ENCODE measurements at places on chromosomes 7 and 10.
A peak's percentile ranks its signal among the peaks of the same experiment; 100 is the strongest.

- no peak overlapping the region for H3K4me3 ChIP-seq
- no peaks in the 10 kb centered on the region for H3K4me1 ChIP-seq
- DNase-seq, result no peak
- H3K27me3 ChIP-seq, result peaks cover 92% of the 10 kb centered on the region
- H3K36me3 ChIP-seq, result no peaks in the 10 kb centered on the region
These were observed 5.4 kb upstream of the UNCX start for GRCh38 chr7:1227071-1227804.

GRCh38 chr10:1762076-1762475 is 24.8 kb upstream of the ADARB2 start:
- H3K27me3 ChIP-seq, result no peaks in the 10 kb centered on the region
- no peak overlapping the region for H3K27ac ChIP-seq
- no peak overlapping the region for H3K4me3 ChIP-seq
- no peaks in the 10 kb centered on the region for H3K36me3 ChIP-seq
- DNase-seq, result no peak

DNA sequence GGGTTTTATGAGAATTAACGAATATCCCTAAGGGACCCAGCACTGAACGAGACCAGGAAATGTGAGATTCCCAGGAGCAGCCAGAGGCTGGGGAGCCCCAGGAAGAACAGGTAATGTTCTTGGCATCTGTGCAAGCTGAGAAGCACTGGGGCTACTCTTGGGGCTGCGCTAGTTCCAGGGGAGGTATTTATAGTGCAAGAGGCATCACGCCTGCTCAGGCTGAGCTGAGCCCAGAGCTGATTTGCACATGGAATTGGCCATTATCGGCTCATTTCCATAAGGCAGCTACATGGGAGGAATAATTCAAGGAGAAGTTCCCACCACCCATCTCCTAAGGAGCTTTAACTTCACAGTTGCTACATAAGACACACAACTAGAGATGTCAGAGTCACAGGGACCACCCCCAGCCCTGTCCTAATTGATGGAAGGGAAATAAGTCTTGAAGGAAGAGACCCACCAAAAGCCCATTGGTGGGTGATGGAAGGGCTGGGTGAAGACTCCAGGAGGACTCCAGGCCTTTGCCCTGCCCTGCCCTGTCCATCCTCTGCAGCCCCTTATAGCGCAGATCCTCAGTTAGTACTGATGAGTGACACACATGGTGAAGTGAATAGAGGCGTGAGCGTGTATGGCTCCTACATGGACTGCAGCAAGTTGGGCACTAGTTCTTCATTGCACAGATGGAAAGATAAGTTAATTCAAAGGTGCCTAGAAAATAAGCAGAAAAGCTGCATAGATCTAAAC is 178.9 kb downstream of the GRID1 start:
- no peak overlapping the region for H3K27ac ChIP-seq
- H3K27me3 ChIP-seq, result peaks cover 5% of the 10 kb centered on the region
- no peak overlapping the region for H3K4me3 ChIP-seq
- no peak for DNase-seq

- peaks cover 65% of the 10 kb centered on the region for H3K36me3 ChIP-seq
- peak overlapping the region; percentile 91 for H3K4me3 ChIP-seq
- no peaks in the 10 kb centered on the region for H3K27me3 ChIP-seq
These were observed 2.0 kb downstream of the INSIG1 start for GRCh38 chr7:155299535-155300202.

- no peaks in the 10 kb centered on the region for H3K36me3 ChIP-seq
- no peaks in the 10 kb centered on the region for H3K4me1 ChIP-seq
- no peak for DNase-seq
- no peaks in the 10 kb centered on the region for H3K27me3 ChIP-seq
- no peak overlapping the region for H3K27ac ChIP-seq
- no peak overlapping the region for H3K4me3 ChIP-seq
These were observed 34.1 kb upstream of the NPFFR1 start for GRCh38 chr10:70317943-70318318.

GRCh38 chr10:52387744-52388143 is 73.7 kb downstream of the DKK1 start:
- no peak overlapping the region for H3K4me3 ChIP-seq
- H3K27ac ChIP-seq, result peak overlapping the region; percentile 79
- no peaks in the 10 kb centered on the region for H3K36me3 ChIP-seq

GRCh38 chr10:98424295-98425254 is 9.6 kb upstream of the PYROXD2 start:
- no peaks in the 10 kb centered on the region for H3K27me3 ChIP-seq
- H3K4me1 ChIP-seq, result no peaks in the 10 kb centered on the region
- DNase-seq, result no peak
- H3K36me3 ChIP-seq, result no peaks in the 10 kb centered on the region

- no peak overlapping the region for H3K27ac ChIP-seq
- DNase-seq, result no peak
- no peaks in the 10 kb centered on the region for H3K27me3 ChIP-seq
- no peak overlapping the region for H3K4me3 ChIP-seq
- H3K36me3 ChIP-seq, result no peaks in the 10 kb centered on the region
- H3K4me1 ChIP-seq, result peaks cover under 1% of the 10 kb centered on the region
These were observed 59.9 kb upstream of the AQP1 start for GRCh38 chr7:30851651-30852307.

GRCh38 chr10:78199005-78199725 is 165.5 kb downstream of the RPS24 start:
- no peak overlapping the region for H3K4me3 ChIP-seq
- H3K27ac ChIP-seq, result no peak overlapping the region
- no peak for DNase-seq
- no peaks in the 10 kb centered on the region for H3K4me1 ChIP-seq
- H3K36me3 ChIP-seq, result no peaks in the 10 kb centered on the region

GRCh38 chr10:44982496-44982895 is 3.9 kb upstream of the DEPP1 start:
- peaks cover 43% of the 10 kb centered on the region for H3K4me1 ChIP-seq
- peak overlapping the region; percentile 91 for H3K27ac ChIP-seq
- no peak overlapping the region for H3K4me3 ChIP-seq
- DNase-seq, result no peak
- H3K36me3 ChIP-seq, result no peaks in the 10 kb centered on the region

- DNase-seq, result no peak
- no peak overlapping the region for H3K4me3 ChIP-seq
- H3K27me3 ChIP-seq, result no peaks in the 10 kb centered on the region
- H3K27ac ChIP-seq, result no peak overlapping the region
- no peaks in the 10 kb centered on the region for H3K36me3 ChIP-seq
These were observed 6.5 kb upstream of the PRKAR2B start for GRCh38 chr7:107037717-107038603.

DNA sequence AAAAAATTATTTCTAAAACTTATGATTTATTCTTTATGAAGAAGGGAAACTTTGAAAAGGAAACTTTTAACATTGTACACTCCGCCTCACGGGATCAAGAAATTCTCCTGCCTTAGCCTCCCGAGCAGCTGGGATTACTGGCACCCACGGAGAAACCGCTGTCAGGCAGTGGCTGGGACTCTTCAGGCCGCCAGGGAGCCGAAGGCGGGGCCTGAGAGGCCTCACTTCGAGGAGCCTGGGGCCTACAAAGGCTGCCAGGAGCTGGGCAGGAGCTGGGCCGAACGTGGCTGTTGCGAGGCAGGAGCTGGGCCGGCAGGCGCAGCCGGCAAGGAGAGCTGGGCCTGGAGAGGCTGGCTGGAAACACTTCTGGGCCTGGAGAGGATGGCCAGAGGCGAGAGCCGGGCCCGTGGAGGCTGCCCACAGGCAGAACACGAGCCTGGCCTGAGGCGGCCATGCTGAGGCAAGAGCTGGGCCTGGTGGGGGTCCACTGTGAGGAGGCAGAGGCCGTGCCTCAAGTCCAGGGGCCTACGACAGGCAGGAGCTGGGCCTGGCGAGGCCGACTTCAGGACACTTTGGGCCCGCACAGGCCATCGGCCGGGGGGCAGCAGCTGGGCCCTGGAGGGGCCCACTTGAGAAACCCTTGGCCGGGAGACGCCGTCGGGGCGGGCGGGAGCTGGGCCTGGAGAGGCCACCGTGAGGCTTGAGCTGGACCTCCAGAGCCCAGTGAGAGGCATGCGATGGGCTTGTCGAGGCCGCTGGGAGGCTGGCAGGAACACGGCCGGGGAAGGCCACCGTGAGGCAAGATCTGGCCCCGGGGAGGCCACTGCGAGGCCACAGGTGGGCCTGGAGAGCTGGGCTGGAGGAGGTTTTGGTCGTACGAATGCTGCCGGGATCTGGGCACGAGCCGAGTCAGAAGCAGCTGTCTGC is 23.7 kb downstream of the MDH2 start:
- peaks cover under 1% of the 10 kb centered on the region for H3K36me3 ChIP-seq
- DNase-seq, result no peak
- no peak overlapping the region for H3K27ac ChIP-seq
- no peaks in the 10 kb centered on the region for H3K4me1 ChIP-seq
- no peaks in the 10 kb centered on the region for H3K27me3 ChIP-seq

- no peaks in the 10 kb centered on the region for H3K36me3 ChIP-seq
- no peak overlapping the region for H3K27ac ChIP-seq
- DNase-seq, result no peak
- no peaks in the 10 kb centered on the region for H3K27me3 ChIP-seq
- no peaks in the 10 kb centered on the region for H3K4me1 ChIP-seq
- H3K4me3 ChIP-seq, result no peak overlapping the region
These were observed 20.6 kb downstream of the IMPDH1 start for GRCh38 chr7:128389085-128389617.

GRCh38 chr10:18418541-18419215 is 232.7 kb downstream of the NSUN6 start:
- no peaks in the 10 kb centered on the region for H3K36me3 ChIP-seq
- H3K4me1 ChIP-seq, result no peaks in the 10 kb centered on the region
- no peak for DNase-seq

DNA sequence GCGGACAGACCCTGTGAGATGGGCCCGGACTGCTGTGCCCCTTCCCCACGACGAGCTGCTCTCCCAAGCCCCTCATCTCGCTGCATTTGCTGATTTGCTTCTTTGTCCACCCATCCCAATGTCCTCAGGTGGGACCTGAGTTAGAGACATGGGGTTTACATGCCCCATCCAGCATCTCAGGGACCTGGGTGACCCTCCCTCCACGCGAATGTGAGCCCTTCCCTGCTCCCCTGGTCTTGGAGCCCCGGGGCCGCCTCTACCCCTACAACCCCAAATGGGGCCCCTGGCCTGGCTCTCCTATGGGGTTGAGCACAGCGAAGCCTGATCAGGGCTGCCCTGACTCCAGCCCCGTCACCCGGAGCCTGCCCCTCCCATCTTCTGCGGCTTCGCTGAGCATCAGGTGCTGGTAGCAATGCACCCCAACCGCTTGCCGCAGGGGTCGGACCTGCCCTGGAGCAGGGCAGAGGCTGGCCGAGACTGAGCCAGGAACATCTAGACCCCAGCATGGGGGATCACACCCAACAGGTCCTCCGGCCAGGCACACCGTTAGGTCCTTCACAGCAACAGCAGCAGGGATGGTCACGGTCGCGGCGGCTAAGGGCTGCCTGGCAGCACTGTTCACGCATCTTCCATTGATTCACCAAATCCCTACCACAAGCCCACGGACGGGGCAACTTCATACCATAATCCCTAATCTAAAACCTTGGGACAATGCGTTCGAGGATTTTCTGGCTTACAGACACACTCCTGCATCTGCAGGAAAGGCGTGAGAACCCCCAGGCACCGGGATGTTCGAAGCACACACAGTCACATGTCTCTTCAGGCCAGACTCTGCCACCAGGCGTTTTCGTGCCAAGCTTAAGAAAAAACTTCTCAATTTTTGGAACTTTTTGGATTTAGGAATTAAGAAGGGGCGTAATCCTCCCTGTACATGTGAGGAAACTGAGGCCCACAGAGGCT is 15.5 kb downstream of the WDR86 start:
- peak; percentile 56 for DNase-seq
- H3K27ac ChIP-seq, result no peak overlapping the region

GRCh38 chr10:91219371-91220193 is 881 bp upstream of the PCGF5 start:
- no peak overlapping the region for H3K4me3 ChIP-seq
- DNase-seq, result no peak
- no peaks in the 10 kb centered on the region for H3K27me3 ChIP-seq
- peaks cover 4% of the 10 kb centered on the region for H3K4me1 ChIP-seq
- H3K36me3 ChIP-seq, result no peaks in the 10 kb centered on the region

- H3K27ac ChIP-seq, result no peak overlapping the region
- H3K27me3 ChIP-seq, result no peaks in the 10 kb centered on the region
- no peak overlapping the region for H3K4me3 ChIP-seq
- H3K36me3 ChIP-seq, result no peaks in the 10 kb centered on the region
- no peak for DNase-seq
- peaks cover 5% of the 10 kb centered on the region for H3K4me1 ChIP-seq
These were observed 10.7 kb downstream of the BTBD16 start for GRCh38 chr10:122281751-122282150.

DNA sequence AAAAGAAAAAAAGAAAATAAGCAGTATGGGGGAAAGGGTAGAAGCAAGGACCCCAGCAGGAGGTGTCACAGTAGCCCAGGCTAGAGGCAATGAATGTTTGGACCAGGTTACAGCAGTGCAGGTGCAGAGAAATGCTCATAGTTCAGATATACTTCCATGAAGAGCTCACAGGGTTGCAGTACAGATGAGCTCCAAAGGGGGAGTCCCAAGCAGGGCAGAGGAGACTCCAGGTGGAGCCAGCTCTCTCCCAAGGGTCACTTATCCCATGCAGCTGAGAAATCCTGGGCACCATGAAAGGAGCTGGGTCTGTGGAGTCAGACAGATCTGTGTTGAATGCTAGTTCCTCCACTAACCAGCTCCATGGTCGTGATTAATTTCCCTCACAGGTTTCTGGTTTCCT is 174.9 kb downstream of the C7orf25 start:
- no peaks in the 10 kb centered on the region for H3K36me3 ChIP-seq
- H3K4me1 ChIP-seq, result no peaks in the 10 kb centered on the region

GRCh38 chr10:112721080-112721698 is 228.9 kb upstream of the TCF7L2 start:
- H3K4me3 ChIP-seq, result no peak overlapping the region
- H3K4me1 ChIP-seq, result peaks cover under 1% of the 10 kb centered on the region
- DNase-seq, result no peak
- no peaks in the 10 kb centered on the region for H3K27me3 ChIP-seq

DNA sequence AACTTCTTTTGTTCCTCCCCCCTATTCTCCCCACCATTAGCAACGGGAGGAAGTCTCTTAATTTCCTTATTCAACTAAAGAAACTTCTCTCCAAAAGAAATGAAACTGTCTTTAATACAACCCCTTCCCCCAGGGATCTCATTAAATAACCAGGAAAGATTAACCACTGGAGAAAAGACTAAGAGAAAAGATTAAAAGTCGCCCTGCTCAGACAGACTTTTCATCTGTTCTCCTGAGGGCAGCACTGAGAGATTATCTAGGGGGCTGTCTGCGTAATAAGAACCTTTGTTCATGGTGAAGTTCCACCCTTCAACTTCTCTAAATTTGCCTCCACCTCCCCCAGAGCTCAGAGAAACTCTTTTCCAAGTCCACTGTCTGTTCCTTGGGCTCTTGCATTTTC is 105.5 kb downstream of the HGF start:
- no peaks in the 10 kb centered on the region for H3K36me3 ChIP-seq
- no peak overlapping the region for H3K27ac ChIP-seq
- no peaks in the 10 kb centered on the region for H3K27me3 ChIP-seq
- H3K4me3 ChIP-seq, result no peak overlapping the region
- no peak for DNase-seq

DNA sequence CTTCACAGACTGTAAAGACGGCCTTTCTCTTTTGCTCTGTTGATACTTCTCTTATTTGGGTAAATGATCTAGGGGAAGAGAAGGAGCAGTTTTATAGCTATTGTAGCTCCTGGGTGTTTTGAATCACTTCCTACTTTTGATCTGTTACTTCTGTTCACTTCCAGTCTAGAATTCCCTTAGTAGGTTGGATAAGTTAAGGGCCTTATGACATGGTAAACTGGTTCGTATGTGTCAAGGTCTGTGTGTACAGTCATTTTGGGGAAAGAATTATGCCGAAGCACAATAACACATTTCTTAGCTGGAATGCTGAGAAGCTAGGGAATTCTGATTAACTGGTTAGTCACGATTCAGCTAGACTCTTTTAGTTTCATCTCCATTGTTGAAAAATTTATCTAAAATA is 8.1 kb downstream of the DENND10 start:
- peaks cover 67% of the 10 kb centered on the region for H3K36me3 ChIP-seq
- no peak overlapping the region for H3K4me3 ChIP-seq
- H3K4me1 ChIP-seq, result peaks cover 21% of the 10 kb centered on the region
- H3K27me3 ChIP-seq, result no peaks in the 10 kb centered on the region
- DNase-seq, result no peak
- peak overlapping the region; percentile 80 for H3K27ac ChIP-seq
